ENCODE measurements at places on chromosomes 2 and 18.

DNA sequence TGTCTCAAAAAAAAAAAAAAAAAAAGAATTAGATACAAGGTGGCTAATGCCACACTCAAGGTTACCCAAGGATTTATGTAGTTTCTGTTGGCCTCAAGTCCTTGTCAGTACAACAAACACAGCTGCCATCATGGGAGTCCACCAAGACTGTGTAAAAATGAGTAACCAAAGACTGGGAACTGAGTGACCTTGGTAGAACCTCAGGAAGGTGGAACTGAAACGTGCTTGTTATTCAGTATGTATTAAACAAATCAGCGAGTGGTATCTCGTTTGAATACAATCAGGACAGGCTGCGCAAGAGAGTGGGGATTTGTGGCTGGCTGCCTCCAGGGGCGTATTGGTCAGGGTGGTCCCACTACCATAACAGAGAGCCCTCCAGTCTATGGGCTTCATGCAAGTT lies 1.6 kb upstream of the SFTPB start:
- no peak for DNase-seq

DNA sequence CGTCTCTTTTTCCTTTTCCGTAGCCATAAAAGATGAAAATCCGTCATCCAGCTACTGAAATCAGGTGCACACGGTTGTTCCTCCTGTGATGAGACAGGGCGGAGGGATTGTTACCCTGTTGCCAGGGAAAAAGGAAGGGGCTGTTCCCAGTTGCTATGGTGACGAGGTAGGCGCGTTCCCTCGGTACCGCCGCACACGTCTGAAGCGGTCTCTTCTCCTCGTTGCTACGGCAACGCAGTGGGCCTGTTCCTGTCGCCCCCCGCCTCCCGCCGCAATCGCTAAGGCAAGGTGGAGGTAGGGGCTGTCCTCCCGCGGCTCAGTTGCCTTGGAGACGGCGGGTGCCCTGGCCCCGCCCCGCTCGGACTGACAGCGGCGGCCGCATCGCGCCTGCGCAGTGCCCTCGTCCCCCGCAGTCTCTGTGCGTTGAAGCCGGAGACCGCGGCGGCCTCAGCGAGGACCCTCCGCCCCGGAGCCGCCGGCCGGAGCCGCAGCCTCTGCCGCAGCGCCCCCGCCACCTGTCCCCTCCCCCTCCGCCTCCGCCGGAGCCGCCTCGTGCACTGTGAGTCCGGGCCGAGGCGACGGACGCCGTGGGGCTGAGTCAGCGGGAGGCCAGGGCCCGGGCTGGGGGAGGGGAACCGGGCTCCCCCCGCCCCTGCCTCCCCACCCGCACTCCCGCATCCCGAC lies at the start of gene MAPRE3:
MAPRE3 (plus strand) TSS at position 394 of the 684 bp plus-strand sequence. CDS start 51,582 bp downstream, outside the sequence.
- DNase-seq, result peak; percentile 89

GRCh38 chr18:51278045-51278649 lies 80.7 kb upstream of the MEX3C start:
- peak; percentile 14 for DNase-seq

DNA sequence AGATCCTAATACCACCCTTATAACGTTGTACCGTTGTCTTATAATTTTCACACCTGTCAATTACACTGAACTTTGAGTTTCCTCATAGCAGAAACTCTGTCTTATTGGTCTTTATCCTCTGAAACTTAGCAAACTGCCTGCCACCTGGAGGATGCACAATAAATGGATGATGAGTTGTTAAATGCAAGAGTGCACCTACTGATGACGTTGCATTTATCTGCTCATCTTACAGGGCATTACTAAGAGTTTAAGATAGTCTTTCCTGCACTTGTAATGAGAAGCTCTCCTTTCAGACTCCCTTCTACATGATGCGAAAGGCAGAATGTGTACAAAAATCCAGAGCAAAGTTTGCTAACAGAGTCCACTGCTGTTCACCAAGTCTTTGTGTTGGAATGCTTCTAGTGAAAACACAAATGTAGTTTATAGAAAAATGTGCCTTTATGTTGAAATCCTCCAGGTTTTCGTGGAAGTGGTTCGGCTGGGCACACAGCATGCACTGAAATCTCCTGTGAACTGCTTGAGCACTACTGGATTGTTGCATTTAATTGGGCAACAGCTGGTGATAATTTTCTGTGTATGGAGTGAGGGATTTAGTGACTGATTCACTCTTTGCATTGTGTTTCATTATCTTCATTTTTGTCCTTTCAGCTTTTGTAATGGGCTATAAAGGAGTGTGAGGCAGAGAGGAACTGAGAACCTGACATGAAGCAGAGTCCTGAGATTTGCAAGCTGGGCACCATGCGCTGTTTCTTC lies 665.8 kb upstream of the ID2 start:
- DNase-seq, result no peak

GRCh38 chr2:109345653-109346480 lies 216.9 kb downstream of the SH3RF3 start:
- DNase-seq, result no peak

- no peak for DNase-seq
Observed at GRCh38 chr2:20504174-20504573, 57.3 kb downstream of the RHOB start.

- no peak for DNase-seq
Observed at GRCh38 chr2:137693534-137693933, 270.7 kb upstream of the HNMT start.

GRCh38 chr2:142615876-142616275 lies 261.6 kb upstream of the KYNU start:
- DNase-seq, result no peak

DNA sequence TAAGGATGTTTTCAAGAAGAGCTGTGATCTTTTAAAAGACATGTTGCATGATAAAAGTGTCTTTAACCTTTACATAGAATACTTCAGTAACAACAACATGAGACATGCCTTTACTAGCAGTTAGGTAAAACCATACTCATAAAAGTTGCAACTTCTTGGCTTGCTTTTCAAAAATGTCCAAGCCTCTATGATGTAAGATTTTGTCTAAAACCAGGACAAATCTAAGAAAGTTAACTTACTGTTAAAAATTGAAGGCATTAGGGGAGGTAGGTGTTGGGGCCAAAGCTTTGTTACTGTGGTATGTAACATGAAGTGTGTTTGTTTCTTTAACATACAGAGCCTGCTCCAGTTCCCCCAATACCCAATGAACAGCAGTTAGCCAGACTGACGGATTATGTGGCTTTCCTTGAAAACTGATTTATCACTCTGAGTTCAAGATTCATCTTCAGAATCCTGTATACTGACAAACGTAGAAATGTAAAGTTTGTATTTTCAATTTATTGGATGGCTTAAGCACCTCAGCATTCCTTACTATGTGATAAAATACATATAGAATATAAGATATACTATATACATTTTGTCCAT lies 11.7 kb downstream of the COPS8 start:
- DNase-seq, result no peak

- DNase-seq, result no peak
Observed at GRCh38 chr2:54486766-54487165, 30.6 kb downstream of the SPTBN1 start.

GRCh38 chr2:25303633-25304236 lies 38.0 kb downstream of the DNMT3A start:
- no peak for DNase-seq

DNA sequence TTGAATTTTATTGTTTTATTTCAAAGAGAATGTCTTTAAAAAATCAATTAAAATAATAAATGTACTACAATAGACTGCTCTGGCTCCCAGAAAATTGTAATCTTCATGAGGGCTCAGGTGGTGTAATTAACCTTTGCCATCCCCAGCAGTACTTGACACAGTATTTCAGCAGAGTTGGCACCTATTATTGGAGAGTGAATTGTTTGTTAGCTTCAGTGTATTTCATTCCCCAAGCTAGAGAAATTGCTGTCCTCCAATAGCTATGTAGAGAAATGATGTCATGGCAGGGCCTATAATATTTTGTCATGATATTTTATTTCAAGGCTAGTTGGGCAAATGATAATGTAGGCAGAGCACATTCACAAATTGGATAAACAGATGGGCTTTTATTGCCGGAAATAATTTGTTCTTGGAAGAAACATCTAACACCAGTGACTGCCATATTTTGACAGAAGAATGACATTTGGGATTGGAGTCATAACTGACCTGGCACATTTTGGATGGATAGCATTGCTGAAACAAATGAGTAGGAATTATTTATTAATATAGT lies 712.0 kb upstream of the NXPH2 start:
- DNase-seq, result no peak

DNA sequence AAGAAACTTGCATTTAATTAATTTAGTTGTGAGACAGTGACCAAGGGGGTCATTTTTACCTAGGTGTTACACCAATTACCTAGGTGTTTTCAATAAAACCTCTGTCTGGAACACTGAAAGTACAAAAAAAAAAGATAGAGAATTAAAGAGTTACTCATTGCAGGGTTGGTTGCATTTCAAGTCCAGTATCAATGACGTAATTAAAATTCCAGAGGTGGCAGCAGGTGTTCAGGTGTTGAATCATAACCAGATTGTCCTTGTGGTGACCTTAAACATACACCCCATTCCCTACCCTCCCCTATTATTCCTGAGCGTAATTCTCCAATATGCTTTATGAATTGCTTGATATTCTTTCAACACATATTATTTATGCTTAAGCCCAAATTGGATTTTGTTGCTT lies 352.0 kb upstream of the SLC8A1 start:
- DNase-seq, result no peak
